T-cell (primary cell): ENCODE measurements at places on chromosomes 3 and 15.

DNA sequence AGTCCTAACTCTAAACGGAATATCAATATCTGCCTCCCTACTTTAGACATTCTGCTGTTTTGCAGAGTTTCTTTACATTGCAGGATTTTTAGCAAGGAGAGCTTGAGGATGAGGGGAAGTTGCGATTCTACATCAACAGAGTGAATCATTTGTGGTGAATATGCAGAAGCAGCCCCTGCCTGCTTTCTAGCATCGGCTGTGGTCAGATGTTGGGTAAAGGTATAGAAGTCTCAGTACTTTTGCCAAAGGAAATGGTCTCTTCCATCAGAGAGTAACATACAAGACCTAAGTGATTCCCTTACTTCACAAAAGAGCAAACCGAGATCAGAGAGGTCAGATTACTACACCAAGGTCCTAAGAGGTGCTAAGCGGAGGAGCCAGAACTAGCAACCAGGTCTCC is 15.2 kb downstream of the ST3GAL6 start:
- DNase-seq: no peak

DNA sequence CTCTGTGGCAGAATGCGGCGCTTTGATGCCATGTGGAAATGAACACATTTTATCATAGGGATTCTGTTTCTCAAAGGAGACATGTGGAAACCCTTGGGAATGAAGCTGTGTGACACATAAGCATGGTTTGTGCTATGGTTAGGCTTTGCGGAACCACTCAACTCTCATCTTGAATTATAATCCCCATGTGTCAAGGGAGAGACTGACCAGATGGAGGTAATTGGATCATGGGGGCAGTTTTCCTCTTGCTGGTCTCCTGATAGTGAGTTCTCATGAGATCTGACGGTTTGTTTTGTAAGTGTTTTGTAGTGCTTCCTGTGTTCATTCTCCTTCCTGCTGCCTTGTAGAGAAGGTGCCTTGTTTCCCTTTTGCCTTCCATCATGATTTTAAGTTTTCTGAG is 1109.2 kb upstream of the ALCAM start:
- DNase-seq: no peak

- no peak for DNase-seq
Measured at GRCh38 chr15:69802432-69802831, 295.3 kb downstream of the TLE3 start.

- DNase-seq: no peak
Measured at GRCh38 chr15:79540551-79540950, 108.4 kb downstream of the MINAR1 start.

- DNase-seq: no peak
Measured at GRCh38 chr3:184236033-184236410, 6.6 kb downstream of the VWA5B2 start.

GRCh38 chr3:108137460-108137814 is 46.6 kb upstream of the CD47 start:
- no peak for DNase-seq

DNA sequence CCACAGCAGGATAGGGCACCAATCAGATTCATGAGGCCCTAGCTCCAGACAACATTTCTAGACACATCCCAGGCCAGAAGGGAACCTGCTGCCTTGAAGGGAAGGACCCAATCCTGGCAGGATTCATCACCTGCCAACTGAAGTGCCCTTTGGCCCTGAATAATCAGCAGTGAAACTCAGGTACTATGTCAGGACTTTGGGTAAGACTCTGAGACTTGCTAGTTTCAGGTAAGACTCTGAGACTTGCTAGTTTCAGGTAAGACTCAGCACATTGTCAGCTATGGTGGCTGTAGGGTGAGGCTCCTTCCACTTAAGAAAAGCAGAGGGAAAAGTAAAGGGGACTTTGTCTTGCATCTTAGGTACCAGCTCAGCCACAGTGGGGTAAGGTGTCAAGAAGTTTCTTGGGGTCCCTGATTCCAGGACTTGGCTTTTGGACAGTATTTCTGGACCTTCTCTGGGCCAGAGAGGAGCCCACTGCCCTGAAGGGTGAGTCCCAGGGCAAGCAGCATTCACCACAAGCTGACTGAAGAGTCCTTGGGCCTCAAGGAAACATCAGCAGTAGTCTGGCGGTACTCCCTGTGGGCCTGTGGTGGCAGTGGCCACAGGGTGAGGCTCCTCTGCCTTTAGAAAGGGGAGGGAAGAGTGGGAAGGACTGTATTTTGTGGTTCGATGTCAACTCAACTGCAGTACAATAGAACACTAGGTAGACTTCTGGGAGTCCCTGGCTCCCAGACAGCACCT is 13.7 kb upstream of the COL8A1 start:
- DNase-seq: no peak

GRCh38 chr3:150439657-150440056 is 31.6 kb downstream of the TSC22D2 start:
- no peak for DNase-seq

DNA sequence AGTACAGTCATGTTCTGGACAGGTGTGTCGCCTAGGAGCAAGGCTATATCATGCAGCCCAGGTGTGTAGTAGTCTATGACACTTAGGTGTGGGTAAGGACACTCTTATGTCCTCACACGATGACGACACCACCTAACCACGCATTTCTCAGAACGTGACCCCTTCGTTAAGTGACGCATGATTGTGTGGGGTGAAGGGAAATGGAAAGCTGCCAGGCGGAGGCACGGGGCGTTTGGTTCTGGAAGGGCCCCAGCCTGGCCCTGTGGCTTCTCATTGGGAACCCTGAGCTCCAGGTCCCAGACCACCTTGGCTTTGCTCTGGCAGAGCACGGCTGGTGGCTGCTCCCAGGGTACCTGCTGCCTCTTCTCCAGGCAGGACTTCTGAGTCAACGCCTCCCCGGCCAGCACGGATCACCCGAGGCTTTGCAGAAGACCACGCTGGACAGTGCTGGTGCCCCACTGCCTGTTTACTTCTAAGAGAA is 39.3 kb downstream of the FBLN2 start:
- no peak for DNase-seq

- DNase-seq: no peak
Measured at GRCh38 chr15:76682833-76683232, 222.3 kb downstream of the SCAPER start.

- no peak for DNase-seq
Measured at GRCh38 chr15:25905140-25905539, 42.0 kb upstream of the ATP10A start.

DNA sequence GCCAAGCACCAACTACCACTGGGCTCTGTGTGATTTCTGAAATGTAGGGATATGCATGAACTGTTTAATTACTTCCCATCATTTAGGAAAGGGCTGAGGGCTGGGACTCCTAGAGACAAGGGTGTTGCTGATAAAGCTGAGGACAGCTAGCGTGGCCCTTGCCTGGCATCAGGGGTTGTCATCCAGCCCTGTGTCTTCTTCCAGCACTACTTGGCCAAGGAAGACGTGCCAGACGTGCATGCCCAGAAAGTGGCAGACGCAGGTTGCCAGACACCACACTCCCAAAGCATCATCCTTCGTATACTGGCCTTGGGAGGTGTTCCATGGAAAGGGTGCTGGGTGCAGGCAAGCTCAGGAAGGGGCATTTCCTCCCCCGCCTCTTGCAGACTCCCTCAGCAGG is 64.8 kb downstream of the LRIG1 start:
- no peak for DNase-seq

DNA sequence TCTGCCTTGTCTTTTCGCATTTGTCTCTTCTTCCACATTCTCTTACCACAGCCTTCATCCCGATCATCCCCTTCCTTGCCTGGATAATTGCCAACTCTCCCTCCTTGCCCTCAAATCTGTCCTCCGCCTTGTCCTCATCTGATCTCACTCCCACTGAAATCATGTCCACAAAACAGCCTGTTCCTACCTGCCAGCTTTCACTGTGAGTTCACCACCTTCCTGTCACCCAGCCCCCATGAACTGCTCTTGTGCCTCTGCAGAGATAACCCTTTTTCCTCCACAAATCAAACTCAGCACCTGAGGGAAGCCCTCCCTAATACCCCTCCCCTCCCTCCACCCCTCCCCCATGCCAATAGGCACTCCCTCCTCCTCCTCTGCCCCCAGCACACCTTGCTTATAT is 4.8 kb upstream of the ADCY5 start:
- no peak for DNase-seq

- DNase-seq: no peak
Measured at GRCh38 chr3:78165876-78166275, 1126.0 kb downstream of the ROBO2 start.

DNA sequence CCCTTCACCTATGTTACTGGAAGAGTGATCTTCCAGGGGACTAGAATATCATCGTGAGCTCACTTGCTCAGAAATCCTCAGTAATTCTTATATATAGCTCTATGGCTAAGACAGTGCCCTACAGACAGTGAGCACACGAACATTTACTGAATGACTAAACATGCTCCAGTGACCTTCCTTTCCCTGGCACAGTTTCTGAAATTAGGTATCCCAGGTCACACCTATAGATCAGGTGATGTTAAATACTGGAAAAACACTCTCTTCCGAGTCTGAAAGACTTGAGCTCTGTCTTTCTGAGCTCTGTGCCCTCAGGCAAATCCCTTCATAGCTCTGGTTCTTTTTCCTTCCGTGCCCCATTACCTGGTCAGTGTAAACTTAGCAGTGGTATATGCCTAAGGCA is 239.4 kb upstream of the LRIG1 start:
- no peak for DNase-seq

- no peak for DNase-seq
Measured at GRCh38 chr3:24846286-24846860, 351.7 kb upstream of the THRB start.

DNA sequence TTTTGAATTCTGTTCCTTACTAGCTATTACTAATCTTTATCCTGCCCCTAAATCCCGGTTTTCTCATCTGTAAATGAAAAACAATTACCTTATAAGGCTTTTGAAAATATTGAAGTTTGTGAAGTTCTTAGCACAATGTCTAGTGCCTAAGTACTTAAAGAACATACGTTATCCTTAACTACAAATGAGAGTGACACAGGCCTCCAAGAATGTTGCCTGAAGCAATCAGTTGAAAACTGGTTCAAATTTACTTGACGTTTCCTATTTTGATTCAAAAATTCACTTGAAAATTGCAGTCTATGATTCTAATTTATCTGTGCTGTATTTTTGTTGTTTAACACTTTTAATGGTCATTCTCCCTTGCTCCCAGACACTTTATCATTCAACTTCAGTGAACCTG is 3.2 kb downstream of the SENP7 start:
- DNase-seq: no peak

GRCh38 chr15:88664151-88664778 is 25.4 kb downstream of the ISG20 start:
- DNase-seq: peak; percentile 58

DNA sequence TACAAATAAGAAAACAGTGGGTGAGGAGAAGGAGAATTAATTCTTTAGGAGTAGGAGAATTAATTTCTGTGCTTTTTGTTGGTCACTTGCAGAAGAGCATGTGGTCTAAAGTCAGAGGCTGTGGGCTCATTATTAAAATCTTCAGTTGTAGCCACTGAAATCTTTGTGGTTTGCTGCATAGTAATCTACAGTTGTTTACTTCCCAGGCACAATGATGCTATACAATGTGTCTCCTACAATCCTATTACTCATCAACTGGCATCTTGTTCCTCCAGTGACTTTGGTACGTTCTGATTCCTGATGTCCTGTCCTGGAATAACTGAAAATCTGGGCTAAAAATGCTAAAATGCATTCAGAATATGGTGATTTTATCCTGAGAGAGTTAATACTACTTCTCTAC is 21.0 kb downstream of the IFT122 start:
- DNase-seq: no peak

- no peak for DNase-seq
Measured at GRCh38 chr3:41089566-41089965, 109.7 kb upstream of the CTNNB1 start.

DNA sequence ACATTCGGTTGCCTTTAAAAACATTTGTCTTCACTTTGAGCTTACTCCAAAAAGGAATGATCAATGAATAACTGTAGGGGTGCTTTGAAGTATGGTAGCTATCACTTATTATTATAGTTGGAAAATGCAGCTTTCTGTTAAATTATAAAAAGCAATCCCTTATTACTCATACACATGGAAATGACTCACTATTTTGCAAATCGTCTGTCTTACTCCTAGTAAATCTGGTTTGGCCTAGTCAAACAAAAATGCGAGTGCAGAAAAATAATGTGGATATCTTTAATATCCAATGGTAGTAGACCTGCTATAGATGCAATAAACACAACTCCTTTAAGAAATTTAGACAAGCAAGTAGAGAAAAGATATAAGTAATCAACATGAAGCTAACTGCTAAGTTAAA is 112.5 kb downstream of the ZIC1 start:
- no peak for DNase-seq

DNA sequence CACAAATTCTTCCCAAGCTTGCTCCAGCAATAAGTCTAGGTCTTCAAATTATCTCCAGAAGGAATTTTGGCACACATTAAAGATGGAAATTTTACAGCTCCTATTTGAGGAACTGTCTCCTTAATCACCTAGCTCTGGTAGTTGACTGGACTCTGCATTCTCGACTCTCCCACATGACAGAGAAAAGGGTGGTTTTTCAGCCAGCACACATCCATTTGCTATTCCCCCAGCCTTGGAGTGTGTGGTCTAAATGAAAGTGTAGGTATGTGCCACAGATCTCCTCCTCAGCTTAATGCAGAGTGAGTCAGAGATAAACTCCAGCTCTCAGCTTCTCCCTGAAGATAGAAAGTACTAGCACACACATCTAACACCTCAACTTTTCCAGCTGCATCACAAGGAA is 62.2 kb upstream of the ALCAM start:
- no peak for DNase-seq

GRCh38 chr3:172561897-172562640 is 38.8 kb upstream of the TNFSF10 start:
- DNase-seq: no peak

DNA sequence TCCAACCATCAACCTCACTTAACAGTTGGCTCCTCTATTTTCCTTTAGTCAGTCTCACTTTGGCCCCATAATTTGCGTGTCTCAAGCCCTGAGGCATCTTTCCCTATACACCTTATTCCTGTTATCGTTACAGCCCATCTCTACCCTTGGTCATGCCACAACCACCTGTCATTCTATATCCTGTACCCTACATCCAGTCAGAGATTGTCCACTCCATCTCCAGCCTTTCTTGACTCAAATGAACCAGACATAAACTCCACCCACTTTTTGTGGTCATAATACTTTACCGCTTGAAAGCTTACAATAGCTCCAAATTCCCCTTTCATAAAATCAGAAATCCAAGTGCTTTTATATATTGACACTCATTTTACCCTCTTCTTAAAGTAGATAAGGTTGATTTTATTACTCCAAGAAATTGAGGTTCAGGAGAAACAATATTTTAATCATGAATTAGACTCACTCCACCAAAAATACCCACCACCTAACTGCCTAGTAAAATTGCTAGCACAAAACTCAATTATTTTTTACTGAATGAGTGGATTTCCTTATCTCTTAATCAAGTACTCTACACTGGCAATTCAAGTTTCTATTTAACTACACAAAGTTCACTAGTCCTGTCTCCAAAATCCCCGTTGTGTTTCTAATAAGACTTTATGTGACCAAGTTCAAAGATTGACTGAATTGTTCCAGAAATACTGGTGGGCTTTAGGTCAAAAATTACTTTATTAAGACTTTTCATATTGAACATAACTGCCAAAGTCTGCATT is 9.1 kb downstream of the CCR4 start:
- no peak for DNase-seq

- DNase-seq: no peak
Measured at GRCh38 chr3:65855370-65856100, 183.2 kb downstream of the MAGI1 start.
